ENCODE measurements at places on chromosomes 11 and 22.

- DNase-seq = no peak
Observed at GRCh38 chr11:70733327-70734325, 335.3 kb downstream of the CTTN start.

DNA sequence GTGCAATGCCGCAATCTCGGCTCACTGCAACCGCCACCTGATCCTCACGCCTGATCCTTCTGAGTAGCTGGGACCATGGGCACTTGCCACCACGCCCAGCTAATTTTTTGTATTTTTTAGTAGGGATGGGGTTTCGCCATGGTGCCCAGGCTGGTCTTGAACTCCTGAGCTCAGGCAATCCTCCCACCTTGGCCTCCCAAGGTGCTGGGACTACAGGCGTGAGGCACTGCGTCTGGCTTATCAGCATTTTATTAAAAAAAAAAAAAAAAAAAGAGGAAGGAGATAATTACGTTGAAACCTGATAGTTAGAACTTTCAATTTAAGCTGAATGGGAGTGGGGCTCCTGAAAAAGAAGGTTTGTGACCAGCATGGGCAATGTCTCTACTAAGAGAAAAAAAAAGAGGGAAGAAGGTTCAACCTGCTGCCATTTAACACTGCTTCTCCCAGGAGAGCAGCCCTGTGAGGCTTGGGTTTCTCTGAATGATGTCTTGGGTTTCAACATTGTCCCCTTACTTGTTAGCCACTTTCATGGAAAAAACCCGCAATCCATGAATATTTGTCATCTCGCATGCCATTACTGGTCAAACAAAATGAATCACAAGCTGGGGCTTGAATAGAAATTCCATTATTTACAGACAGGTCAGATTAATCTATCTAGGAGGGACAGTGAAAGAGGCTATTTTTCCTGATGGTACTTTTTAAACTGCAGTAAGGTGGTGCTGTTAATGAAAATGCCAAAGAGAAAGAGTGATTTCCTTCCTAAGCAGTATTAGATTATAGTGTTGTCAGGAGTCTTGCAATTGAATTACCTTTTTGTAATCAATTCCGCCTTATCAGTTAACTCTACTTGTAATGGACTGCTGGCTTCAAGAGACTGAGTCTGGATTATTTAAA is 72.5 kb downstream of the PACS1 start:
- no peak for DNase-seq

- DNase-seq = no peak
Observed at GRCh38 chr11:68402355-68403031, 58.1 kb upstream of the PPP6R3 start.

DNA sequence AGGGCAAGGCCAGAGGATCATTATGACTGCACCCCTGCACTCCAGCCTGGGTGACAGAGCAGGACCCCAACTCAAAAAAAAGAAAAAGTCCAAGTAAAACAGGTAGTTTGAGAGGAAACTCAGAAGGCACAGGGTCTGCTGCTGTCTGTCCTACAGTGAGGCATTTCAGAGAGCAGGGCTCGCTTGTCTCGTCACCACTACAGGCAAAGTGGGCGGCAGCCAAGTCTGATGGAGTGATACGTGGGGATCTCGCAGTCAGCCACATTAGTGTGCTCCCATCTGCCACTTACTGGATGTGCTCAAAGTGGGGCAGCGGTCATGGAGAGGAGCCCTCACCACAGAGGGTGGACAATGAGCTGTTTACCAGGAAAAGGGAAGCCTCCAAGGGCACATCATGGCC is 42.1 kb downstream of the PI4KA start:
- no peak for DNase-seq

GRCh38 chr11:102576350-102576749 is 45.8 kb upstream of the MMP7 start:
- no peak for DNase-seq

GRCh38 chr11:114200351-114201133 is 95.7 kb upstream of the NNMT start:
- no peak for DNase-seq

Data from activated T-helper 9 cell treated with anti-CD3 and anti-CD28 coated beads, Interleukin-2, amount 50 U/mL, for 16 hours (primary cell).